ENCODE measurements at places on chromosomes 3 and 15.

- peak; percentile 76 for DNase-seq
These were observed 138.8 kb upstream of the HACD2 start for GRCh38 chr3:123723522-123724168.

- DNase-seq, result no peak
These were observed 2.8 kb downstream of the OCA2 start for GRCh38 chr15:28096411-28096669.

GRCh38 chr3:125582707-125583106 lies 12.6 kb downstream of the OSBPL11 start:
- no peak for DNase-seq

GRCh38 chr15:23529891-23530290 lies 35.6 kb upstream of the MKRN3 start:
- no peak for DNase-seq

DNA sequence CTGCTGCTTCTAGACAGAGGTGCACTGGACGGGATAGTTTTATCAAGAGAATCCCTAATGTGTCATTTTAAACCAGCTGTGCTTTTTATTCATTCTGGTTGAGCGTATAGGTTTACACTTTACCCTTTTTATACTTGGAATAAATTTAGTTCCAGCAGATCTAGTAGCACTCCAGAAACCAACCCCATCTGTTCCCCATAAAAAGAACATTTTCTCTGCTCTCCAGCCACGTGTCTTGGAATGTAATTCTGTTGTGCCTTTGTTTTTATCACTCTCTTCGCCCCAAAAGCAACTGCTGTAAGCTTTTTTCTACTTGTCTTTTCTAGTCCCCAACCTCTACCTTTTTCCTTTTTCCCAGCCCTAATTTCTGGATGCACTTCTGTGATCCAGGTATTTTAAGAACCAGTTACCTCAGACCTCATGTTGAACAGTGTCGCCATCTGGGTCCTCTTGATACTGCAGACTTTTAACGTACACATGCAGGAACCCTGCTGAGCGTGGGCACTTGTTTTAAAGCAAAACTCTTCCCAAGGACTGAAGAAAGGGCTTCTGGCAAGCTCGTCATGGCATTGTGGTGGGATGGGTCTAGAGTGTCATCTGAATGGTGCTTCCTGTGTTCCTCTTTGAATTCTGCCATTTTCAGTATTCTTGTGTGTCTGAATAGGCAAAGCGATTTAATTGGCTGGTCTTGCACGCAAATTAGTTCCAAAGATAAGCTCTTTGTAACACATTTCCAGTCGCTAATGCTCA lies 5.7 kb upstream of the EXOG start:
- no peak for DNase-seq

GRCh38 chr3:78717041-78717440 lies 1050.8 kb downstream of the ROBO1 start:
- no peak for DNase-seq

DNA sequence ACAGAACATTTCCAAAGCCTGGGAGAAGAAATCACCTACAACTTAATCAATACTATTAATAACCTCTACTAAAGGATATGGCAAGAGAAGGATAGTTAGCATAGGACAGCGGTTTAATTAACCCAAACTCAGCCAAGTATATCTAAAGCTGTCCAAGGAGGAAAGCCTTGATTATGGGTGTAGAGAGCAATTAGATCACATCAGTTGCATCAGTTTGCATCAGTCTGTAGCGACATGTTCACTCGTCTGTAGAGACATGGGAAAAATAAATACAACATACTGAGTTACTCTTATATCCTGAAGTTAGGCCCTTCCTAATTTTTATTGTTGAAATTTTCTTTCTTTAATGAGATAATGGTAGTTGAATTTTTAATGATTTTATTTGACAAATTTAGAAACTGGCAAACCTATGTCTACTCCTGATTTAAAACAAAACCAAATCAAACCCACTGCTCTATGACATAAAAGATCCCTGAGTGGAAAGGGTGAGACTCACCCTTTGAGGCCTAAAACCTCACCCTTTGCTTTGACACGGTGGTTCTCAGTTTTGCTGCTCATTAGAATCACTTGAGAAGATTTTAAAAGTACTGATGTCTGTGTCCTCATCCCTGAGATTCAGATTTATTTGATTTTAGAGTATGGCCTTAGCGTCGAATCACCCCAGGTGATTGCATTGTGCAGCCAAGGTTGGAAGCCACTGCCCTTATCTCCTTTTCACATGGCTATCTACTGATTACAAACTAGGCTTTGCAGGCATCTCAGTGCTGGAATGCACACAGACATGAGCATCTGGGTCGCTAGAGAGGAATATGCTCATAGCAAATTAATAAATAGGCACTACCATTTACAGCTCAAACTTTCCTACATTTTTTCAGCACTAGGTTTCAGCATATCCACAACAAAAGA lies 2.8 kb upstream of the CLRN1 start:
- DNase-seq, result no peak

DNA sequence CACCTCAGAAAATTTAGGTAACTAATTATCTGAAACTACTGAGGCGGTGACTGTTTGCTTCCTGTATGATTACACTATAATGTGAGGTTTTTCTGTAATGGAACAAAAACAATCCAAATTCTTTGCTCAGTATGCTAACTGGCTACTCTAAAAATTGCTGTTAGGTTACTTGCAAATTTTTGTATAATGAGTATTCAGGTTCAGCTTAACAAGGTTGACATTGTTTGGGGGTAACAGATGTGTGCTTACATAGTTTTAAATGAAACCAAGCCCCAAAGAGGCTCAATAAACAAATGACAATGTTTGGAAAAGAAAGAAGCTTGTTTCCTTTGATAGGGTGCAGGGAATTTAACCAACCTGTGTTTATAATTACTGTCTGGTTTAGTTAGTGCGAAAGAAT lies 414.5 kb upstream of the MDFIC2 start:
- no peak for DNase-seq

DNA sequence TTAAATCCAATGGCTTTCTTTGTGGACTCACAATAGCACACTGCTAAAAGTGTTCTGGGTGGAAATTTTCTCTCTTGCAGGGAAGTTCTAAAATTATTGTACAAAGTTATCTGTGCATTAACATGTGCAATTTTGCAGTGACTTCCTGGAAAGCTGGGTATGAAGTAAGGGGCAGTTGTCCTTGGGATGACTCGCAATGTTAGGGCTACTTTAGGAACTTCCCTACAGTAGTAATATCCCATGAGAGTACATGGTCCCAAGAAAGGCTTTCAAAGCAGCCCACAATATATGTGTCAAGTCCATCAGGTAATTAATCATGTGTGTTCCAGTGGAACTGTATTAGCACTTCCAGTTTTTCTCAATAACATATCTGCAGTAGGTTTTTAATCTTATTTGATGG lies 201.0 kb upstream of the UBE2E2 start:
- DNase-seq, result no peak

Data from Panc1 (cell line).